ENCODE measurements at places on chromosomes 5 and 9. TPM values are rescaled to one million over a fixed set of nuclear protein-coding genes. Genes with fewer than 3 reads are reported as not detected.

GRCh38 chr5:59790776-59791475 is 102.6 kb downstream of the PDE4D start:
- H3K27ac ChIP-seq: no peak overlapping the region
- no peaks in the 10 kb centered on the region for H3K27me3 ChIP-seq
- peak overlapping the region; percentile 12 for H3K4me3 ChIP-seq
- DNase-seq: no peak

CCDC180 gene
- 9.0 TPM for total RNA-seq

CTXN3 gene
- not detected for total RNA-seq

DNA sequence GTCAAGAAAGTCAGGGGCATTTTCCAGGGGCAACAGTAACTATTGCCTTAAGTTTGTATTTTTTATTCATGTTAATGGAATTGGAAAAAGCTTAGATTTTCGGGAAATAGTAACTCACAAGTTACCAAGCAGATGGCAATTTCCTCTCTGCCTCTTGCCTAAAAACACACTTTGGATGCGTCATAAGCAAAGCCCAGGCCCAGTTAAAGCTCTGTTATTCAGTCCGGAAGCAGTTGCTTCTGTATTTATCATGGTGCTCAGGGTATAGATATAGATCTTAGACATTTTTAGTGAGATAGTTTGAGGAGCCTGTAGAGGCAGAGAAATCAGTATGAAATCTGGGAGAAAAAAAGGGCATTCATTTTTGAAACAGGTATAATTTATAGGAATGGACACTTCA is 260.3 kb upstream of the TNC start:
- H3K4me1 ChIP-seq: no peaks in the 10 kb centered on the region
- no peaks in the 10 kb centered on the region for H3K36me3 ChIP-seq
- no peaks in the 10 kb centered on the region for H3K27me3 ChIP-seq
- H3K27ac ChIP-seq: no peak overlapping the region
- no peak for DNase-seq

DNA sequence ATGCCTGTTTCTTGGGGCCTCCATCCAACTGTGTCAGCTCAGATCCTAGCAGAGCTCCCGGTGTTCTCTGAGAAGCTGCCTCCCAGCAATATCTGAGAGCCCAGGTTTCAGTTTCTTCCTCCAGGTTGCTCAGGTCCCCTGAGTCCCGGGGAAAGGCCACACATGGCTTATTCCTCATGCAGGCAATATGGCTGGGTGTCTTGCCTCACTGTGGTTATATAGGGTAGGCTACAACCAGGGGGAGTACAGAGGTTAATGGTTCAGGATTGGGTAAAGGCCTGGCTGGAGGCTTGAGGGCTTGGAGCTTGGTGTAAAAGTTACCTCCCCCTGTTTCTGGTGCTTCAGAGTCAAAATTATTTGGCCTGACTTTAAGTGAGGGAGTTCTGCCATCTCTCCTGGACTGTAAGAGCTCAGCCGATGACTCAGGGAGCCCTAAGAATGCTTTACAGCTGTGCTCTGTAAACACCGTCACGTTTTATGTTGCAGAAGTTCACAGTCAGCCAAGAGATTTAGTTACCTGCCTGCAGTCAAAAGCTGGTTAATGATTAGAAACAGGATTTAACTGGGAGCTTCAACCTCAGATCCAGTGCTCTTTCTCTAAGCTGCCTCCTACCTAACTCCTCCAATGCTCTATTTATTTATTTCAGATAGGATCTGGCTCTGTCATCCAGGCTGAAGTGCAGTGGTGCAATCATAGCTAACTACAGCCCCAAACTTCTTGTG is 24.3 kb upstream of the UBAP2 start:
- no peaks in the 10 kb centered on the region for H3K36me3 ChIP-seq
- H3K27me3 ChIP-seq: no peaks in the 10 kb centered on the region
- H3K27ac ChIP-seq: peak overlapping the region; percentile 14
- H3K4me1 ChIP-seq: peaks cover 5% of the 10 kb centered on the region
- DNase-seq: peak; percentile 28

- H3K27ac ChIP-seq: no peak overlapping the region
- no peak overlapping the region for H3K4me3 ChIP-seq
- no peaks in the 10 kb centered on the region for H3K4me1 ChIP-seq
- no peak for DNase-seq
- no peaks in the 10 kb centered on the region for H3K27me3 ChIP-seq
- no peaks in the 10 kb centered on the region for H3K36me3 ChIP-seq
These were observed 65.3 kb downstream of the SH3RF2 start for GRCh38 chr5:146001544-146002190.

DNA sequence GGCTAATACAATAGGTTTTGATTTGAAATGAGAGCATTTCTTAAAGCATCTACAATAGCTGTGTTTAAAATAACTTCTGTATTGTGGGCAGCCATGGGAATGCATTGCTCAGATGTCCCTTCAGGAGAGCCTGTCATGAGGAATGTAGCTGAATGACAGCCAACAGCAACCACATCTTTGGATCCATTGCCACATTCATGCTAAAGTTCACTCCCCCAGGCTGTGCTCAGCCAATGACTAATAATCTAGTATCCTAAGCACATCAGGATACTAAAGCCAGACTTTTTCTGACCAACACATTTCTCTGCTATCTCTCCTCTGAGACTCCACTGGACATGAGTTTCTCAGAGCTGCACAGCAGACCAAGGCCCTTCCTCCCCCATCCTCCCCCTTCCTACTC is 45.5 kb downstream of the HTR1A start:
- no peaks in the 10 kb centered on the region for H3K4me1 ChIP-seq
- no peak for DNase-seq
- no peaks in the 10 kb centered on the region for H3K36me3 ChIP-seq
- no peaks in the 10 kb centered on the region for H3K27me3 ChIP-seq
- H3K4me3 ChIP-seq: no peak overlapping the region

DNA sequence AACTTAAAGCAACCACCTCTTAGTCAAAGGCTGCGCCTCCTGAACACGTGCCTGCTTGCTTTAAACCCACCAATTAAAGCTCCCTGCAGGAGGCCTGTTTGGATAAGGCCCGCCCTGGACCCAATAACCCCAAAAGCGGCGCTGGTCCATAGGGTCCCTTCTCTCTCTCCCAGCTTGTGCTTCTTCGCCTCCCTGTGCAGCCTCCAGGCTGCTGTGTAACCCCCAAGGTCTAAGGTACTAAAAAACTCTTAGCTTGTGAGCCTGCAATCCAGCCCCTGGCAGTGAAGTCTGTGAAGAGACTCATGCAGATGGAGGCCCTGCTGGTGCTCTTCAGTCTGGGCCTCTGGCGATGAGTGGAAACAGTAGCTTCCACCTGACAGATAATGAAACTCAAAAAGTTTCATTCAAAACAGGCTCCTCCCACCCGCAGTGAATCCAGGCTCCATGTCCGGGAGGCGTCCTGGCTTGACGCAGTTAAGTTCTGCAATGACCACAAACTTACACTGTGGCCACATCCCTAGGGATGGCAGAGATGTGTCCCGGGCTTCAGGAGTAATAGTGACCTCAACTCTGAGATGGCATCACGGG is 97.3 kb downstream of the PRRT1B start:
- no peak overlapping the region for H3K27ac ChIP-seq
- no peaks in the 10 kb centered on the region for H3K27me3 ChIP-seq
- no peak for DNase-seq
- no peak overlapping the region for H3K4me3 ChIP-seq

SYK gene
- total RNA-seq: 3.4 TPM

BTNL8 gene
- total RNA-seq: 3.9 TPM

- H3K36me3 ChIP-seq: no peaks in the 10 kb centered on the region
- no peak overlapping the region for H3K27ac ChIP-seq
- DNase-seq: no peak
- H3K4me3 ChIP-seq: no peak overlapping the region
- no peaks in the 10 kb centered on the region for H3K27me3 ChIP-seq
These were observed 45.9 kb downstream of the COL23A1 start for GRCh38 chr5:178544166-178544834.

- DNase-seq: no peak
- H3K27me3 ChIP-seq: no peaks in the 10 kb centered on the region
- peaks cover 17% of the 10 kb centered on the region for H3K4me1 ChIP-seq
- H3K4me3 ChIP-seq: no peak overlapping the region
These were observed 166.7 kb downstream of the GAPVD1 start for GRCh38 chr9:125428060-125428901.

Measured in ovary (tissue), 10 donors.